ENCODE measurements at places on chromosomes 7 and 10. TPM values are rescaled to one million over a fixed set of nuclear protein-coding genes. Genes with fewer than 3 reads are reported as not detected.

DNA sequence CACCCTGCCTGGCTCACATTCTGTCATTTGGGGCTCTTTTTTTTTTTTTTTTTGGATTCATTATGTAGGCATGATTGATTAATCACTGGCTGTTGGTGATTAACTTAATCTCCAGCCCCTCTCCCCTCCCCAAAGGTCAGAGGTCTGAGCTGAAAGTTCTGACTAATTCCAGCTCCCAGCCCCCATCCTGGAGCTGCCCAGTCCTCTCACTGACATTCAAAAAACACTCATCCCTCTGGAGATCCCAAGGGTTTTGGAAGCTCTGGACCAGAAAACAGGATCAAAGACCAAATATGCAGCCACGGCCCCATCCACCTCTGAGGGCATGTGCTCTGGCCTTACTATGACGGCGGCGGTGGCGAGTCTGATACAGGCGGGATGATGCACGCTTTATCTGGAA, 53.8 kb downstream of the RBM17 start:
- no peak for DNase-seq

DNA sequence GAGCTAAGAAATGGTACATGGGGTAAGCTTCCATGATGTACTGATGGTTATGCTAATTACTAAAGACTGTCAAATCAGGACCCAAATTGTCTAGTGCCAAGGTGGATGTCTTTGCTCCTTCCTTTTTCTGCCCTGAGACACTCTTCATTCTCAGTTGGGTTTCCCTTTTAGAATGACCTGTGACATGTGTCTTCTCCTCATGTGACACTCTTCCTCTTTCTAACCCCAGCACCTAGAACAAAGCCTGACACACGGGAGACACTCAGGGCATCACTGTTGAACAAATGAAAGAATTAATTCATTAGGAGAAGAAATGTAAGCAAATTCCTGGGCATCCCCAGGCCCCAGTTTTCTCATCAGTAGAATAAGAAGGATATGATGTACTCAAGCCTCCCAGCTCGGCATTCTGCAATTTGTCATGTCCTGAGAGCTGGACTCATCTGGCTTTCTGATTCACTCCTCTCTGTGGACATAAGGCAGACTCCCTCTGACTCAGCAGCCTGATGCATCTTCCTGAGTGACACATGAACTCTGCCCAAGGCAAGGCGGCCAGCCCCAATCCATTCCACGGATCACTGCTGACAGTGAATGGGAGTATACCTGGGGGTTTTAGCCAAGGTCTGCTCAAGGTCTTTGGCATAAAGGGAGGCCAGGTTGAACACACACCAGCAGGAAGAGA, 473.8 kb downstream of the KCNMA1 start:
- DNase-seq, result no peak

GRCh38 chr7:53611043-53611442, 575.6 kb downstream of the POM121L12 start:
- no peak for DNase-seq

DNA sequence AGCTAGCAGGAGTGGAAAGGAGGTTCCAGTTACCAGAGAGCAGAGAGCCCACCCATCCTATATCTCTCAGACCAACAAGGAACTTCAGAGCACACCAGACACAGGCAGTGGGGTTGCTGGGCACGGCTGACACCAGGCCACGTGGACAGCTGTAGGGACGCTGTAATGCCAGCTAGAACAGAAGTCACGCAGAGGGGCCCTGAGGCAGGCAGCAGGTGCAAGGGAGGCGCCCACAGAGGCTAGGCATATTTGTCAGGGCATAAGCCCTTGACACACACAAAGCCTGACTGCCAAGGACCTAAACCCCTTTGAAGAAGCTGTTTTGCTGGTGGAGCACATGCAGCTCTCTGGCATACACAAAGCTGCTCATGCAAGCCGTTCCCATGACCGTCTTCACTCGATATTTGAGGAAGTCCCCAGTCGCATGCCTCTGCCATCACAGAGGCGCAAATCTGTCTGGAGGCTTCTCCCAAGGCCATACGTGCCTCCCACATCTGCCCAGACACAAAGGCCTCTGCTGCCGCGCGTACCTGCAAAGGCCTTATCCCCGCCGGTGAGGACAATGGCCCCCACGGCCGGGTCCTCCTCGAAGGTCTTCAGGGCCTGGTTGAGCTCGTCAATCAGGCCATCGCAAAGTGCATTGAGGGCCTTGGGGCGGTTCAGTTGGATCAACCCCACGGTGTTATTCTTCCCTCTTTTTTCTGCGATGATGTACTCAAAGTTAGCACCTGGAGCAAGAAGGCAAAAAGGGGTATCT, 2.9 kb downstream of the ECHS1 start:
- no peak for DNase-seq

DNA sequence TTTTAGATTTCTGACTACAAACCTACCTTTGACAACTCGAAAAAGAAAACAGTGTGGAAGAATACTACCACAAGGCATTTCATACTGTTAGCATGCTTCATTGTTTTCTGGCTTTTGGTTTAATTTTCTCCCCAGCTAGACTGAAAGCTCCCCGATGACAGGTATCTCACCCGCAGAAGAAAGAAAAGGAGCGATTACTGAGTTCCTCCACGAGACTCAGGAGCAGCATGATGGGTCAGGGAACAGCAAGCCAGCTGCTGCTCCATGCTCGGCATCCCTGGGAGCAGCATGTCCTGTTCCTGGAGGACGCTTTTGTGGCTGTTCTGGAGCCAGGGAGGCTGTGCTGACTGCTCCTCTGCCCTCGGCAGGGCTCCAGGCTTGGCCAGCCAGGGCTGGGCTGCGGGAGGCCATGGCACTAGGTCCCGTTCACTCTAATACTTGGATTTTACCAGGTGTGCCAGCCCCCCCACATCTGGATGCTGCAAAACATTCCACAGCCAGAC, 133.4 kb downstream of the PRKAG2 start:
- peak; percentile 24 for DNase-seq

The AHR gene
- 24.4 TPM for total RNA-seq

- no peak for DNase-seq
Observed at GRCh38 chr7:79034730-79035129, 418.7 kb downstream of the MAGI2 start.

The PODXL gene
- total RNA-seq, result 17.1 TPM

DNA sequence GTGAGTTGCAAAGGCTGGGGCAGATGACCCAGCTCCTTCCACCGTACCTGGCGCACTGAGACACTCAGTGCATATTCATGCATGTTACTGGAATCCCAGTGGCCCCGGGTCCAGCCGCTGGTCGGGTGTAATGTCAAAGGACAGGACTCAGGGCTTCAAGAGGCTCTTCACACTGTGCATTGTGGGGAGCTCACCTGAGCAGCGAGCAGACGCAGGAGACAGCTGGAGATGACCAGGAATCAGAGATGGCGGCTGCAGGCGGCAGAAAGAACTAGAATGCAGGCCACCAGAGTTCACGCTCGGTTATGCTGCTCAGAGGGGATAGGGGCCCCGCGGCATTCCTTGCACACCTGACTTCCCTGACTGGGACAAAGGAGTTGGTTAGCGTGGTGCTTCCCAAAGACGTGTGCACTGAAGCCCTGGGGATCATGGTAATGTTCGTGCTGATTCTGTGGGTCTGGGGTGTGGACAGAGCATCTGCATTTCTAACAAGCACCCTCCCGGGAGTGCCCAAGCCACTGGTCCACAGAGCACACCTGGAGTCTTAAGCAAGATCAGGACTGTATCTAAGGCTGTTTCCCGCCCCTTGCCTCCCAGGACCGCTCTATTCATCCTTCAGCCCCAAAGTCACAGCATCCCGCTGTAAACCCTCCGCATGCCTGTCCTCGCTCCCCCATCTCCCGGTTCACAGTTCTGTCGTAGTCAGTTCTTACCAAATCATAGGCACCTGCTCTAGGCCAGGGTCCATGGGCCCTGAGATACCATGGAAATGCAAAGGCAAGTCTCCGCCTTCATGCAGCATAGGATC, 71.0 kb downstream of the MKI67 start:
- DNase-seq, result no peak

- peak; percentile 74 for DNase-seq
Observed at GRCh38 chr10:44386546-44387052, 1.7 kb upstream of the CXCL12 start.

DNA sequence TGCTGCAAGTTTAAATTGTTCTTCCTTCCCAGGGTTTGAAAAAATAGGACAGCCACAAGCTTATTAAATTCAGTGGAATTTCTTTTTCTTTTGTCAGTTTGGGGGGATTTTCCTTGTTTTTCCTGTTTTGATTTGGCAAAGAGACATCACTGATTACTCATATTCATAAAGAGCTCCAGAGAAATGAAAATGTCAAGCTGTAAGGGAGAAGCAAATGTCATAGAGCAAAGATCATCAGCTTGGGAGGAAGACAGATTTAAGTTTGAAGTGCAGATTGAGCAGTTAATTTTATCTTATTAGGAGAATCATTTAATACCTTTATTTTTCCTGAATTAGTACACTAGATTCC, 255.8 kb upstream of the PHYHIPL start:
- DNase-seq, result no peak

The HTRA1 gene
- 18.8 TPM for total RNA-seq

DNA sequence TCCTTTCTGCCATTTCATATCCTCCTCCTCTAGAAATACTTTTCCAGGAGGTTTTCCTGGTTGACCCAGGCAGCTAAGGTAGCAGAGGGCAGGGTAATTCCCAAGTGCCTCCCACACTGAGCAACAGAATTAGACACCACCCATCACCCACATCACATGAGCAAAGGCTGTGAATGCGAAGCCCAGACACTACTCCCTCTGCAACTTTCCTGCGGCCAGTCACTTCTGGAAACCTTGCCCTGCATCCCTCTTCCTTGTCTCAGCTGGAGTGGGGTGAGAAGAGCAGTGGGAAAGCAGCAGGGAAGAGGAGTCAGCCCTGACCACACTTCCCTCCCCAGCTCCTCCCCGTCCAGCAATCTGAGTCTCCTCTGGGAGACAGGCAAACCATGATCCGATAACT, 15.2 kb downstream of the TMEM176B start:
- DNase-seq, result no peak

The HMX2 gene
- not detected for total RNA-seq

GRCh38 chr7:155567646-155568332, 21.4 kb upstream of the CNPY1 start:
- no peak for DNase-seq

DNA sequence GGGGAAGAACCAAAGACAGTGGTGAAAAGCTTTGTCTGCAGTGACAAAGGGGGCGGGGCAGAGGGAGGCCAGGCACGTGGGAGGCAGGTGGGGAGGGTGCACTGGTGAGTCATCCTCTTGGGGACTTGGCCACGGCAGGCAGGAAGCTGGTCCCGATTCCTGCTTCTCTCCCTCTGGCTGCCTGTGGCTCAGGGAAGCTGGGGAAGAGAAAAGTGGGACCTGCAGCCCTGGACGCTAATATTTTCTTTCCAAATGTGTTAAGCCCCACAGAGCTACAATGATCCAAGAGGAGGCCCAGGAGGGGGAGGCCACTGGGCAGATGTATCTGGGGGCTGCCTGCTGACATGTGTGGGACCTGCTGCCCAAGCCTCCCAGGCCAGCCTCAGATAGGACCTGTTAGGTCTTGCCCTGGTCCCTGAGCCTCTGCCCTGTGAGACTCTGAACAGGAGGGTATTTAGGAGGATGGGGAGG, 231.8 kb downstream of the KCNMA1 start:
- no peak for DNase-seq
